ENCODE measurements at places on chromosomes 11 and 22.
A peak's percentile ranks its signal among the peaks of the same experiment; 100 is the strongest.

- no peak for DNase-seq
These were observed 129.2 kb upstream of the ANO3 start for GRCh38 chr11:26202754-26203153.

- no peak for DNase-seq
These were observed 386.7 kb downstream of the BRD1 start for GRCh38 chr22:49440931-49441330.

DNA sequence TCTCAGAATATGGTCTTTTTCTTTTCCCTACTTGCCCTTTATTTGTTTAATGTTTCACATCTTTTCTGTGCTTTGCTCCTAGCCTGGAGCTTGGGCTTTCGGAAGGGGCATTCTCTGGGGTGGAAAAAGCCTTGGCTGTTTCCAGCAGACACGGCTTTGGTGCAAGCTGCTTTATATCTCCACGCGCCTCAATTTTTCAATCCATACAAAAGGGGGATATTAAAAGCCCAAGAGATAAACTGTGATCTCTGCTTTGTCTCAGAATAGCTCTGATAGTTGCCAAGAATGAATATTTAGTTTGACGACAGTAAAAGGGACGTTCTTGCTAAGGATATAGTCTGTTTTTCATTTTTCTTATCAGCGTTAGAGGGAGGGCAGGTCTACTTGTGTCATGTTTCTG lies 194.0 kb upstream of the KIRREL3 start:
- DNase-seq = no peak

GRCh38 chr22:47659467-47660223 lies 897.2 kb downstream of the TBC1D22A start:
- DNase-seq = no peak

DNA sequence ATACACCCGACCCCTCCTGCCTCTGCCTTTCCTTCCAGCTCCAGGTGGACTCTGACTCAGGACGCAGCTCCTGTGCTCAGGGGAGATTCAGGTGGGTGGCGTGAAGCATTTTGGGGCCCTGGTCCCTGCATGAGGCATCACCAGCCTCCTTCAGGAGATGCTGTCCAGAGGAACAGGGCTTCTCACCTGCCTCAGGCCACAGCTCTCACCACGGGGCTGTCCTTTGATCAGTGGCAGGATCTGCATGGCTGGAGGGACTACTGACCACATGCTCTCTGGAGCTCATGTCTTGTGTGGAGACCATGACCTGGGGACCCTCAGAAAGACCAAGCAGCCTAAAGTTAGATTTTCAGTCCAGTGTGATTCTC lies 58.8 kb downstream of the GGTLC2 start:
- DNase-seq = no peak

- no peak for DNase-seq
These were observed 12.2 kb downstream of the SLC35C1 start for GRCh38 chr11:45817191-45817590.

- DNase-seq = no peak
These were observed 9.9 kb downstream of the P2RY6 start for GRCh38 chr11:73281796-73282660.

DNA sequence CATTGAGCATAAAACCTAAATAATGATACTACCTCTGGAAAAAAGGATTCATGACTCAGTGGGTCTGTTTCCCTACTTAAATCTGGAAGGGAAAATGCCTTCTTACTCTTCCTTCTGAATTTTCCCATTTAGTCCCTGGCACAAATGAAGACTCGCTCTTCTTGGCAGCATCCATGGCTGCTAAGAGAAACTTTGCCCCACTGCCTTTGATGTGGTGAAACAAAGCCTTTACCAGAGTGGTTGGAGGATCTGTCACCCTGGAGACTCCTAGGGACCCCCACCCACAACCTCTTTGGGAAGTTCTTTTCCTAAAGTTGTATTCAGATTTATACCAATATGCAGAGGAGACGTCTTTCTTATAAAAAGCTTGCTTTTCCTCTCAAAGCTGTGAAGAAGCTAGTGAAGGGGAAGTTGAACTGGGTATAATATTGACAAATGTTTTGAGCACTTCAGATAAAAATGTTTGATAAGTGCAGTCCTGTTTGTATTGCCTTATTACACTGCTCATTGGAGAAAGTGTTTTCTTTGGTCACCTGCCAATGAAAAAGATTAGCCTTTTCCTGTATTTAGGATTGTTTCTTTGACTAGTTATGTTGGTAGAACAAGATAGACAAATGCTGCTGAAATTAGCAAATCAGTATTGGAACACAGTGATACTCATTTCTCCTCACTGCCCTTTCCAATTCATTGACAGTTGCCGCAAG lies 77.3 kb downstream of the ARFGAP2 start:
- no peak for DNase-seq

DNA sequence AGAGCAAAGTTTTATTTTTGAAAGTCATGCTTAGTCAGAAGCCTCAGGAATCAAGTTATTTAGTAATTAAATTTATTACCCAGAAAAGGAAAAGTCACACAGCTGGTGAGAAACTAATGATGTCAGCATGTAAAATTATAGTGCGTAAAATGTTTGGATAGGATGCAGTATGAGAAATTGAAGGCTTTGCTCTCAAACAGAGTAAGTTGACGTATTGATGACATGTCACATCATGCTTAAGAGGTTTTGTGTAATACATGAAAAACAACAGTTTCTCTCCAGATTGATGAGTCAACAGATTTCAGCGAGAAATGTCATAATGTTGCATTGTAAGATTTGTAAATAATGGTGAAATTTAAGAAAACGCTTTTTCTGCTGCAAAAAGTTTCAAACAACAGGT lies 769.8 kb downstream of the METTL15 start:
- no peak for DNase-seq

GRCh38 chr11:28169816-28170215 lies 61.6 kb downstream of the METTL15 start:
- DNase-seq = no peak

DNA sequence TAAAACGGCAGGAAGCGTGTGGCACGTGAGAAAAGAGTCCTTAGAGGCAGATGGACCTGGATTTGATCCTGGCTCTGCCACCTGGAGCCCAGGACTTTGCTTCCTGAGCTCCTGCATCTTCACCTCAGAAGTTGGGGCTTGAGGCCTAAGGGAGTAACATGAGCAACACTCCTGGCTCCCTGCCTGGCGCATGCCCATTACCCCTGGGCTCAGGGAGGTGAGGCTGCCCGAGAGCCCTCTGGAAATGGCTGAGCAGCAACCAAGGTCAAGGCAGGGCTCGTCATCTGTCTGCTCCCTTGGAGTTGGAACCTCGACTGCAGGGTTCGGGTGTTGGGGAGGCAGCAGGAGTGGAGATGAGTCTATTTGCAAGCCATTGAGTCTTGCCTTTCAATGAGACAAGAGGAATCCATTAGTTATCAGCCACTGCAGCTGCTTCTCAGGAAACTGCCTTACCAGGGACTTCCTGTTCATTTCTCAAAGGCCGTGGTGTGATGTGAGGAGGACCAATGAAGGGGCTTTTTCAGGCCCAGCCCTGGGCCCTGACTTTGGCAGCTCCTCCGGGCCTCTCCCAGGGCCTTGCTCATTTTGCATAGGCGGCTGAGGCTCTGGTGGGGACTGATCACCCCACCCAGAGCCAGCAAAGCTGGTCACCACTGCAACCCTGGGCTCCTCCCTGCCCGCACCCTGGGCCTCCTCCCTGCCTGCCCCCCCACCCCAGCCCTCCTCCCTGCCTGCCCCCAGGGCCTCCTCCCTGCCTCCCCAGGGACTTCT lies 6.4 kb downstream of the FADS2 start:
- no peak for DNase-seq

GRCh38 chr11:131713529-131714134 lies 343.2 kb downstream of the NTM start:
- DNase-seq = no peak

- DNase-seq = peak; percentile 42
These were observed 76.7 kb upstream of the WNT7B start for GRCh38 chr22:46053563-46054090.

DNA sequence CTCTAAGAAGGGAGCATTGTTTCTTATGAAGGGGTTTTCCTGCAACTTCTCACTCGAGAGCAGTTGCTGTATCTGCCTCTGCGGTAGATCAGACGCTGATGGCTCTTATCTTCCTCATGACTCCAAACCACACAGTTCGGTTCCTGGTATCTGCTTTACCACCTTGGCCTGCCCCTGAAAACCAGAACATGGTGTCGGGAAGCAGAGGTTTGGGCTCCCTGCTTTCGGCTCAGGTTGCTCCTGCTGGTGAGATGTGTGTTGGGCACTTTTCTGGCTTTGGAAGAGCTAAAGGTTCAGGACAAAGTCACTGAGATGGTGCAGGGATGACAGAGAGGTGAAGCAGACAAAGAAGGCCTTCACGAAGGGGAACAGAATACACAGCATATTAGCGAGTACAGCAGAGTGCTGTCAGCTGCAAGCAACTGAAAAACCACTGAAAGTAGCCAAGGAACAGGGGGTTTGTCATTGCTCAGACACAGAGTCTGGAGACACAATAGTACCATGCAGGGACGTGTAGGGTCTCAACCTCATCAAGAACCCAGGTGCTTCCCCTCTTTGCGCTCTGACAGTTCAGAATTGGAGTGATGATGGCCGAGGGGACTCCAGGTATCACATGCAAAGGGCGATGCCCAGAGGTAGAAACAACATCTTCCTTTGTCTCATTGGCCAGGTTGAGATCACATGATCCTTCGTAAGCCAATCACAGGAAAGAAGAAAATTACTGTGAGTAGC lies 11.9 kb upstream of the CSF2RB start:
- no peak for DNase-seq

GRCh38 chr11:128779036-128779435 lies 85.2 kb downstream of the FLI1 start:
- no peak for DNase-seq

DNA sequence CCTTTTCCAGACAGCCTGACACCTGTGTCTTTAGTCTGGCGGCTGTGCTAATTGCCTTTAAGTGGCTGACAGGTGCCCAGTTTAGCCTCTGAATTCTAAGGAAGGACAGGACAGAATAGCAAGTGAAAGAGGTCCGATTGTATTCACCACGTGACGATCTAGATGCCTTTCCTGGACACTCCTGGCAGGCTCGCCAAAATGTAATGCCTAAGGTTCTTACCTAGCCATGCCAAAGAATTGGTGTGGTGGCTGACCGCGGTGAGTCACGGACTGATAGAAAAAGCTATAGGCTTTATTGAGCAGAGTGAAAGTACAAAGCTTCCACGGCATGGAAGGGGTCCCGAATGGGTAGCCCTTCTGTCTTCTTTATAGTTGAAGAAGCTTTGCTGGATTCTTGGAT lies 26.7 kb downstream of the ANKRD42 start:
- DNase-seq = no peak

DNA sequence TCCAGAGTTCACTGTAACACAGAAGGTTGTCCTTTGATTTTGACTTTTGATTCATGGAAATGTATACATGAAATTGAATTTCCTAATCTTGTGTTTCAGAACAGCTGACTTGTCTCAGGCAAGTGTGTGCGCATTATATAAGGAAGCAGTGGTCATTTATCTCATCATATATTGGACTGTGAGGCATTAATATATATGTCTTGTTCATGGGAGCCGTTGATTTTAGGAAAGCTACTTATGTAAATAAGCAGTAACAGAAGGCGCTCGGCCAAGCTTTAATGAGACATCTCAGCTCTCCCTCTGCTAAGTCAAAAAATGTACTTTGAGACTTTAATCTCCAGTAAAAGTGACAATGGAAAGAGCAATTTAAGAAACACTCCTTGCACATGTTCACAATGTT lies 100.5 kb downstream of the PDHX start:
- no peak for DNase-seq

- no peak for DNase-seq
These were observed 62.0 kb downstream of the IGF2 start for GRCh38 chr11:2077061-2077802.

DNA sequence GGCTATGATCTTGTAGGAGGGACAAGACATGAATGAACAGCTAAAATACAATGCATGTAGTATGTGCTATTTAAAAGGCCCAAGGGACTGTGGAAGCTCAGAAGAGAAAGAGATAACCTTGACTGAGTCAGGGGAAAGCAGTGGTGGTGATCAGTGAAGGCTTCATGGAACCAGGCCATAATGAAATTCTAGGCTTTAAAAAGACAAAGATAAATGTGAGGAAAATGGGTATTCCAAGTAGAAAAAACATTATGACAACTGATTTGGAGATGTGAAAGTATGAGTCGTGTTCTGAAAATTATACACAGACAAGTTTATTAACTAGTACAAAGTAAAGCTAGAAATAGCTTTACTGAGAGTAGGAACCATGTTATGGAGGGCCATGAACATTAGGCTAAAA lies 189.8 kb downstream of the SOX6 start:
- DNase-seq = no peak

- DNase-seq = no peak
These were observed 857 bp downstream of the SHANK3 start for GRCh38 chr22:50673231-50674129.

GRCh38 chr22:36746375-36746970 lies 29.4 kb downstream of the IFT27 start:
- no peak for DNase-seq

- DNase-seq = no peak
These were observed 82.4 kb upstream of the BLID start for GRCh38 chr11:122198291-122198983.
